ENCODE measurements at places on chromosomes 11 and 22.
A peak's percentile ranks its signal among the peaks of the same experiment; 100 is the strongest.

- DNase-seq, result peak; percentile 41
Measured at GRCh38 chr11:133678191-133678590, 145.9 kb upstream of the OPCML start.

DNA sequence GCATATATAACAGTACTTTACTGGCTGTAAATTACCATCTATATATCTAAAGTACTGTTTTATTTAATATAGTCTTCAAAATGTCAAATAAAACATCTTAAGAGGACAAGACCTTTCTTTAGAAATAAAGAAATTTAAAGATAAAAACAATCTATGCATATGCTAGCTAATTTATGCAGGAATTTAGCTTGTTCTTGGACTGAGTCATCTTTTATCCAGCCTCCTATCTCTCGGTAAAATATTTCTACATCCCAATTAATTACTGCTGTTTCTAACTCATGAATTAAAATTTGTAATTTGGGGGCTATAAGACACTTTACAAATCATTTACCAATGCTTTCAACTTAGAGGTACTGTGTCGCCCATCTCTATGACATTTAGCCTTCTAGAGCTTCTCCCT, 72.8 kb upstream of the DDI1 start:
- no peak for DNase-seq

GRCh38 chr11:131767421-131767820, 397.0 kb downstream of the NTM start:
- DNase-seq, result no peak

GRCh38 chr22:35186492-35186891, 70.8 kb upstream of the HMGXB4 start:
- no peak for DNase-seq

- peak; percentile 27 for DNase-seq
Measured at GRCh38 chr11:48169717-48170116, 46.9 kb upstream of the OR4B1 start.

DNA sequence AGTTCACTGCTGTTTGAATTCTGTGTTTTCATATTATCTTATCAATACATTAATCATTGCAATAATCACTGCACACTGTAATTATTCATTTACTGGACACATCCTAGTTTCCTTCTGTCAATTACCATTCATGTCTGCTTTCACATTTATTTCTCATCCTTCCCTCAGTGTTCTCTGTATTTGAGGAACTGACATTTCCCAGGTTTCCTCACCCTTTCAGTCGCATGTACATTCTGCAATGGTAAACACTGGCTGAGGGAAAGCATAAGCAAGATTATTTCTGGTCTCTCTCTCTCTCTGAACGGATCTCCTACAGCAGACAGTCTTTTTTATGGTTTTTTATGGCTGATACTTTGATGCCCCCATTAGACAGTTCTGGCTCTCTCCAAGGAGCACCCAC, 4.2 kb upstream of the HBD start:
- DNase-seq, result no peak

- DNase-seq, result no peak
Measured at GRCh38 chr22:42745118-42745517, 24.4 kb upstream of the A4GALT start.

DNA sequence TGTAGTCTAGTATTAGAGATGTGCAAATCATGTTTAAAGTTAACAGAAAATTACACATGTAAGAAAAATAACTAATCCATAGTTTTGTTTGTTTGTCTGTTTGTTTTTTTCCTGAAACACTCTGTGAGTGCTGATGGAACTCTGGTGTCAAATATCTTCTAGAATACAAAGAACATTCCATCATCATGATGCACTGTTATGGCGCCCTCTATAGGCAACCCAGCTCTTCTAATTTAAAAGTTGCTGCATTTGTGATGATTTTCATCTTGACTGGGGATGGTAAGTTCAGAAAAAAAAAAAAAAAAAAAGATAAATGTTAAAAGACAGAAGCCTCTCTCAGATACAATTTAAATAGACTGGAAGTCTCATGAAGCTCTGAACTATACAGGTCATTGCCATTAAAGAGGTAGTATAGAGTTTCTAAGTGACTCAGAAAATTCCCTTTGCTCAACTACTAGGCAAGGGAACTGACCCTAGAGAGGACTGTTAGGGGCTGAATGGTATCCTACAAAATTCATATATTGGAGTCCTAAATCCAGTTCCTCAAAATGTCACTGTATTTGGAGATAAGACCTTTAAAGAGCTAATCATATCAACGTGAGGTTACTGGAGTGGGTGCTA, 597.2 kb upstream of the ANO3 start:
- DNase-seq, result peak; percentile 67

- peak; percentile 24 for DNase-seq
Measured at GRCh38 chr11:102560555-102561011, 30.0 kb upstream of the MMP7 start.

DNA sequence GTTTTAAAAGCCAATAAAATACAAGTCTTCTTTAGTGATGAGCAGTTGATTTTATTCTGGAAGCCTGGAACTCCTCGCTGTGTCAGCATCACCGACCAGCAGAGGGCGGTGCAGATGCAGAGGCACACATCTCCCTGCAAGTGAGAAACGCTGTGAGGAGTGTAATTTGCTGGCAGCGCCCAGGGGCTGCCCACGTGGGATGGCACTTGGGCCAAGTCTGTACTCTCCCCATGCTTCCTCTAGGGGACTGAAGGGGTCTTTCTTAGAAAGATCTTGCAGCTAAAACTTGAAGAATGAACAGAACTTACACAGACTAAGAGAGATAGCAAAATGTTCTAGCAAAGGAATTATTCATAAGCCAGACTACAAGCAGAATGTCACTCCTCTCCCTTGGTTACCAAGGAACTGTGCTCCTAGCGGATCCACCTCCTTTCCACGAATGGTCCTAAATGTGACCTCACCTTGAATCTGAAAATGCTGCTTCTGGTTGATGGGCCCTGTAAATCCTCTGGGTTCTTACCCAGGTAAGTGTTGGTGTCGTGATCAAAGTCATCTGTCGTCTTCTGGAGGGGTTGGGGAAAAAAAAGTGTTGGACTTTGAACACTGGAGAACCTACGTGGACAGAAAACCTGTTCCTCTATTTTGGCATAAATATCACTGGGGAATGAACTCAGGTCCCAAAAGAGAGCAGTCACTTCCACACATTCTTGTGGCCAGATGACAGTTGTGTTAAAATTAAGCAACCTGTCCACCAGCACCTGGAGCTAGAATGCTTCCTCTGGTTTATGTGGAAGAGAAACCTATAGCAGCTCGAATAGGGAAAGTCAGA, 31.8 kb downstream of the CNTF start:
- DNase-seq, result peak; percentile 87

- DNase-seq, result no peak
Measured at GRCh38 chr11:94647926-94648325, 80.8 kb downstream of the PIWIL4 start.

- no peak for DNase-seq
Measured at GRCh38 chr11:92401520-92401919, 176.9 kb downstream of the FAT3 start.

- DNase-seq, result no peak
Measured at GRCh38 chr11:95445746-95446333, 214.8 kb upstream of the SESN3 start.

GRCh38 chr11:30284836-30285235, 38.1 kb upstream of the ARL14EP start:
- no peak for DNase-seq

- no peak for DNase-seq
Measured at GRCh38 chr22:35045451-35045850, 20.5 kb upstream of the ISX start.

GRCh38 chr22:19983741-19984140, 32.9 kb downstream of the ARVCF start:
- no peak for DNase-seq

DNA sequence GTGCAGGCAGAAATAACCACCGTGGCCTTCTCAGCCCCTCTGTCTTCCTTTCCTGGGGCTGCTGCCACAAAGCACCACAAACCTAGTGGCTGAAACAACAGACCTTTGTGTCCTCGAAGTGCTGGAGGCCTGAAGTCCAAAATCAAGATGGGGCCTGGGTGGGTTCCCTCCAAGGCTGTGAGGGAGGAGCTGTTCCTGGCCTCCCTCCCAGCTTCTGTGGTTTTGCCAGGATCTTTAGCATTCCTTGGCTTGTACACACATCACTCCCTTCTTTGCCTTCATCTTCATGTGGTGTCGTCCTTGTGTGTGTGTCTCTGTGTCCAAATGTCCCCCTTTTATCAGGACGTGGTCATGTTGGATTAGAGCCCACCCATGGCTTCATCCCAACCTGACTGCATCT, 29.0 kb upstream of the PARVG start:
- DNase-seq, result no peak

DNA sequence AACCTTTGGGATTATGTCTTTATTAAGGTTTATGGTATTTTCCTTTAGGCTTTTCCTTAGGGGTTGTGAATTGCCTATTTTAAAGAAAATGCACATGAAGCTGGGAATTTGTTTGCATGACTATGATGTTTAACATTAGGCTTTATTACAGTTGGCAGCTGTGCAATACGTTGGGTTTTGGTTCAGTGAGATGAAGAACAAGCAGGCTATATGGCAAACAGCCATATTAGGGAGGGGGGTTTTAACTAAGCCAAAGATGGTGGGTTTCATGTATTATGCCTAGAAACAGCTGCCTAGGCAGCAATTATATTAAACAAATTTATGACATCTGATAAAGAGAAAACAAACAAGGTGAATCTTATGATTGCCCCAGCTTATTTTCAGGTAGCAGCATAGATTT, 880.8 kb downstream of the FAM181B start:
- peak; percentile 33 for DNase-seq

DNA sequence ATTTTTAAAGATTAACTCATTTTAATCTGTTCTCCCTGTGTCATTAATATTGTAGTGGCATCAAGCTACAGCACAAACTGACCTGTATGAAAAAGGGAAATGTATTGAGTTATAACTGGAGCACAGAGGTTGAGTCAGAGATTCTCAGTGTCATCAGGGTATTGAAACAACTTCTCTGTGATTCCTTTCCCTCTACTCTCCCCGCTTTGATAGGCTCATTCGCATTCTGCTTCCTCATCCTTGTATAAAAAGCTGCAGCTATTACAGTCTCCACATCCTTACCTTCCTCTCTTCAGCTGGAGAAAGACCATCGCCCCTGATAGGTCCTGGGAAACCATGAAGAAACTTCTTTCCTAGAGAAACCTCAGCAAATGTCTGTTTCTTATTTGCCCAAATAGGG, 90.0 kb downstream of the BDNF start:
- no peak for DNase-seq

DNA sequence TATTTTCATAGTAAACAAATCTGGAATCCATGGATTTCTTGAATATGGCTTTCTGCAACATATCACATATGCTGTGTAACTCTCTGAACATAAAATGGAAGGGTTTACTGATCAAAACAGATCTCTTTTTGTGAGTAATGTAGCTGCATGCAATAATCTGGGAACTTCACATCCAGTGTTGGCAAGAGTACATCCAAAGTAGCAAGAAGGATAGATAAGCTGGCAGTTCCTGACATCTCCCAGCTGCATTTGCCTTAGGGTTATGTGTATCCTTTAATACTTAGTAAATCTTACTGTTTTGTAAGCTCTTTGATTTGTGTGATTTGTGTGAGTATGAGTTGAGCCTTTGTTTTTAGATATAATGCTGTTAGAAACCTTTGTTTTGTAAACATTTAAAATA, 280.4 kb upstream of the CNTN5 start:
- DNase-seq, result no peak

- no peak for DNase-seq
Measured at GRCh38 chr11:31809857-31810778, 1.0 kb downstream of the PAX6 start.

GRCh38 chr11:123308077-123308476, 113.0 kb upstream of the CLMP start:
- peak; percentile 64 for DNase-seq

GRCh38 chr11:56700242-56700913, 1.5 kb downstream of the OR9G1 start:
- DNase-seq, result no peak

- peak; percentile 60 for DNase-seq
Measured at GRCh38 chr11:78295991-78296930, 107.5 kb downstream of the USP35 start.

DNA sequence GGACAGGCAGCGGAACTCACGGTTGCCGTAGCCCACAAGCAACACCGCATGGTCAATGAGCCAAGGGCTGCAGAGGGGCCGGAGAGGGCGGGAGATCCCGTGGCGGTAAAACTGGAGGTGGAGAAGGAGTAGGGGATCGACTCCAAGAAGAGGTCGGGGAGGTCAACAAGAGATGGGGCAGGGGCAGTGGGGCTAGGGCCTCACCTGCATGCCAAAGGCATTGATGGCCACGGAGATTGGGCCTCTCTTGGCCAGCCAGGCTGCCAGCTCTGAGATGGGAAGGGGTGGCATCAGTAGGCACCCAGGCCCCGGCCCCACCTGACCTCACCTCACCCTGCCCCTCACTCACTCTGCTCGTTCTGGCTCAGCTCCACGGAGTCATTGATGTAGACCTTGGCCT, 3.9 kb downstream of the CTSF start:
- no peak for DNase-seq

- no peak for DNase-seq
Measured at GRCh38 chr22:45098056-45098455, 65.7 kb upstream of the NUP50 start.

- no peak for DNase-seq
Measured at GRCh38 chr11:69520186-69520916, 38.9 kb downstream of the LINC01488 start.

GRCh38 chr22:29040385-29041275, 21.0 kb downstream of the C22orf31 start:
- peak; percentile 93 for DNase-seq

- DNase-seq, result peak; percentile 93
Measured at GRCh38 chr11:1572197-1573076, at the start of gene DUSP8. DUSP8 (minus strand) TSS chr11:1572271; CDS start chr11:1565826, 6,445 bp downstream.

DNA sequence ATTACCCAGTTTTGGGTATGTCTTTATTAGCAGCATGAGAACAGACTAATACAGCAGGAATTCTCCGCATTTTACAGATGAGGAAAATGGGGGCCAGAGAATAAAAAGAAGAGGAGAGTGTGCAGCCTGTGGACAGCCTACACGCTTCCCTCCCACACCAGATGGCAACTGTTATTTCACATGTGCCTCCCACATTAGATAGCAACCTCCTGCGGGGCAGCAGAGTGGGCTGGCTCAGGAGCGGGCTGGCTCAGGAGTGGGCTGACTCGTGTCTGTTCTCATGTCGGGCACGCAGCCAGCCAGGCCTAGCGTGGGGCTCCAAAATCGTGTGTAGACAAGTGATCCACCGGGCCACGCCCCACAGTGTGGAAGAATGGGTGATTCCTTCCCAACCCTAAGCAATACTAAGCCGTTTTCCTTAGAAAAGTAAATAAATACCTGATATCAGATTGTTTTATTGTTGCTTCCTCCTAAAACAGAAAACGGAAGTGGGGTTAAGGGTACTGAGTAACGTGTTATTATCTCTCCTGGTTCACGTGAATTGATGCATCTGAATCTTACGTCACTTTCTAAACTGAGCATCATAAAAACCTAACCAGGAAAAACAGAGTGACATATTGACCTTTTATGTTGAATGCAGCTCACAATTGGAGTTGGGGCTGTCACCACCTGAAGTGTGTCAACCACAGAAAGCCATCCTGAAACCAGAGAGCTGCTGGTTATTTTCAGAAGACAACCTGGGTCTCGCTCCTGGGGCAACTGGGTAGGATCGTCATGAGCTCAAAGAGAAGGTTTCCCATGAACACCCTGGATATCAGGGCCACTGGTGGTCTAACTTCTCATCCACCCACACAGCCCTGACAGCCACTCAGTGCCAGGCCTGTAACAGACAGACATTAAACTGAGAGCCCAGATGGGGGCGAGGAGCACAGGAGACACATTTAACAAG, 3.3 kb downstream of the TTLL1 start:
- DNase-seq, result no peak

- no peak for DNase-seq
Measured at GRCh38 chr22:21666786-21667185, 974 bp downstream of the PPIL2 start.

Measured in eye (tissue), 1 donor.